ENCODE measurements at places on chromosomes 12 and 14.
A peak's percentile ranks its signal among the peaks of the same experiment; 100 is the strongest.

DNA sequence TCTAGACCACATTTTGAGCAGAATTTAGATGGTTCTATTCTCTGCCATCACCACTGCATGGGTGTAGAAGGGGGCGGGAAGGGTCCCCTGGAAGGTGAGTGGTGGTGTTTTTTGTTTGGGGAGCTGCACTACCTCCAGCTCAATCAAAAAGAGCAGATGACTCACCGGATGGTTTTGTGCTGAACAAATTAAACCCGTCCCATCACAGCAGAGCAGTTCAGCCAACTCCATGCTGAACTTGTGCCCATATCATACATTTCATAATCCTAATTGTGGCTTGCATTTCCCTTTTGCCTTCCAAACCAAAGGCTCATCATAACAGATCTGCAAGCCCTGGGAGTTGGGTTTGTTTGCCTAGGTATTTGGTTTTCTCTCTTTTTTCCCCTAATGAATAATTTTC, 53.0 kb upstream of the RPH3A start:
- DNase-seq, result no peak

GRCh38 chr12:91918431-91918830, 227.2 kb downstream of the BTG1 start:
- DNase-seq, result no peak

GRCh38 chr12:120841525-120841924, 62.6 kb downstream of the SPPL3 start:
- DNase-seq, result no peak

DNA sequence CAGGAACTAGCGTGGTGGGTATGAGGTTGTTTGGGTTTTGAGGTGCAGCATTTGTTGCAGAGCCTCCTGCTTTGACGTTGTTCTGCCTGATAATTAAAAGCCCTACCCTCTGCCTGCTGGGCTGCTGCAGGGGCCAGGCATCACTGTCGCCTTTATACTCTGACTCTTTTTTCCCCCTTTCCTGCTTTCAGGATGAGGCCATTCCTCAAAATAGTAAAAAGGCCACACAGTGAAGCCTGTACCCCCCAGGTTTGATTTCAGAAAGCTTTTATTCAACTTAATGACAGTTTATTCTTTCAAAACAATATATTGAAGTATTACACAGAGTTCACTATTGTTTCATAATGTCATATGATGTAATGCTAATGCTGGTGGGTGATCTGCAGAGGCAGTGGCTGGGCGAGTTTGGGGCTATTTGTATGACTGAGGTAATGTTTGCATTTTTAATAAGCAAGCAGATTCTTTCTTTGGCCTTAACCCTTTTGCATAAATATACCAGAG, 9.1 kb downstream of the BORCS5 start:
- no peak for DNase-seq

- DNase-seq, result no peak
Observed at GRCh38 chr12:52929538-52929937, 19.4 kb upstream of the KRT18 start.

- no peak for DNase-seq
Observed at GRCh38 chr12:121634836-121635235, 8.5 kb downstream of the ORAI1 start.

GRCh38 chr12:32159925-32160324, 53.3 kb downstream of the BICD1 start:
- DNase-seq, result no peak

DNA sequence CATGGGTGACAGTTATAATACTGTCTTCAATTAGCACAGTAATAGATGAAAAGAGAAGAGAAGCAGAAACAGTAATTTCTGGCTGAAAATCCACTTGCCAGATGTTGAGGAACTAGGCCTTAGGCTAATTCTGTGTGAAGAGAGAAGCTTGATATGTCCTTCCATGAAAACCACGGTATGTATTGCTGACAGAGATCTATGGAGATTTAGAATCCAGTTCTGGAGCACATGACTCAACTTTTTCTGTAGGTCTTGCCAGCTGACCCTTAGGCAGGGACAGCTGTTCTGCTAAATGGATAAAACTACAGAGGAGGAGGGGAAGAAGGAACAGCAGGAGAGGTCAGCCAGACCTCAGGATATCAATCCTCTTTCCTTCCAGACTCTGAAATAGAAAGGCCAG, 211.5 kb downstream of the PRKD1 start:
- no peak for DNase-seq

DNA sequence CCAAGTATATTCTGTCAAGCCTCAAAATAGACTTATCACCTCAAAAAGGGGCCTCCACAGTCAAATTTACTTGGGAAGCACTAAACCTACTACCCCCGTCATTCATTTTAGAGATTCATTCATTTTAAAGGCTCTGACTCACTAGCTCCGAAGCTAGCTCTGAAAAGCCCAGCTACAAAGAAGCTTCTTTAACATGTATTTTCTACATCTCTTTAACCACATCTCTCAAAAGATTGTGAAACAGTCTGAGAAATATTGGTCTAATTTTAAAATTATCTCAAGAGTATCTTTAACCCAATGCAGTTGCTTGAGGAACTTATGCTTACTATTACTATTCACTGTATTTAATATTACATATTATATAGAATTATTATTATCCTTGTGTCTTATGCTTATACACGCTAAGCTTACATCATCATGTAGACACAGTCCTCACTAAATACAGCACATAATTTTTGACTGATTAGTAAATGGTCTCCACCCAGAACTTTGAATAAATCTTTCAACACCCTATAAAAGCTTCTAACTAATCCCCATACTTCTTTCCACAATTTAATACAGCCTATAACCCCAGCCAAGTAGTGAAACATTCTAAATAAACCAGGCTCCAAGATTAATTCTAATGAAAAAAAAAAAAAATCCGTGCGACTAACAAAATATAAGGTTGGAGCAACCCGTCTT, 7.8 kb downstream of the NT5DC3 start:
- DNase-seq, result no peak

- DNase-seq, result no peak
Observed at GRCh38 chr14:89750281-89750755, 204.2 kb downstream of the EFCAB11 start.

DNA sequence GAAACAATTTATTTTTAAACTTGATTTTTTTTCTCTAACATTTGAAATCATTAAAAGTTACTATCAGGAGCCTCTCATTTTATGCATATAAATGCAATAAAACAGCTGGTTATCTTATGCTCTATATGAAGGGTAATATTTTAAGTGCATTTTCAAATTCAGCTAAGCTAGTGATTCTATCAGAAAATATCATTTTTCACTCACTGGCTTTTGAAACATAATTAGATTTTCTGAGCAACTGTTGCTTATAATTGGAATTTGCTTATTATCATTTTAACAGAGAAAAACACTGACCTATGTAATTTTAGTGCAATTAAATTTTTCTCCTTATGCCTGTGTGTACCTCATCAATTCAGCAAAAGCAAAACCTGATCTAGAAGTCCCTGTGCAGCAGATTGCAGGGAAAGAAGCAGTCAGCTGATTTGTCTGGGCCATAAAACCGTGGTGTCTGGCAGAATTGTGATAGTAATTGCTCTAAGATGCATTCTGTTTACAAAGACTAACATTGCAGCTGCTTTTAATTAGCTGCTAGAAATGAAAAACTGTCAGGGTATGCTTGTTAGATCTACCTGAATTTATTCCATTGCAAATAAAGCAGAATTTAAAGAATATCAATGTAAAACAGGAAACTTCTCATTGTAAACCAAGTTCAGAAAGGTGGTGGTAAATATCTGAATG, 75.0 kb downstream of the BICD1 start:
- no peak for DNase-seq

- peak; percentile 77 for DNase-seq
Observed at GRCh38 chr12:122421821-122422729, at the start of gene CLIP1. CLIP1 (minus strand) TSS chr12:122422669; CDS start chr12:122380452, 42,217 bp downstream.

DNA sequence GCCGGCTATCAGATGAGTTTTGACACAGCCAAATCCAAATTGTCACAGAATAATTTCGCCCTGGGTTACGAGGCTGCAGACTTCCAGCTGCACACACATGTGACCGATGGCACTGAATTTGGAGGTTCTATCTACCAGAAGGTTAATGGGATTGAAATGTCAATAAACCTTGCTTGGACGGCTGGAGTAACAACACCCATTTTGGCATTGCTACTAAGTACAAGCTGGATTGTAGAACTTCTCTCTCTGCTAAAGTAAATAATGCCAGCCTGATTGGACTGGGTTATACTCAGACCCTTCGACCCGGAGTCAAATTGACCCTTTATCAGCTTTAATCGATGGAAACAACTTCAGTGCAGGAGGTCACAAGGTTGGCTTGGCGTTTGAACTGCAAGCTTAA, 100.2 kb upstream of the EVL start:
- DNase-seq, result no peak

DNA sequence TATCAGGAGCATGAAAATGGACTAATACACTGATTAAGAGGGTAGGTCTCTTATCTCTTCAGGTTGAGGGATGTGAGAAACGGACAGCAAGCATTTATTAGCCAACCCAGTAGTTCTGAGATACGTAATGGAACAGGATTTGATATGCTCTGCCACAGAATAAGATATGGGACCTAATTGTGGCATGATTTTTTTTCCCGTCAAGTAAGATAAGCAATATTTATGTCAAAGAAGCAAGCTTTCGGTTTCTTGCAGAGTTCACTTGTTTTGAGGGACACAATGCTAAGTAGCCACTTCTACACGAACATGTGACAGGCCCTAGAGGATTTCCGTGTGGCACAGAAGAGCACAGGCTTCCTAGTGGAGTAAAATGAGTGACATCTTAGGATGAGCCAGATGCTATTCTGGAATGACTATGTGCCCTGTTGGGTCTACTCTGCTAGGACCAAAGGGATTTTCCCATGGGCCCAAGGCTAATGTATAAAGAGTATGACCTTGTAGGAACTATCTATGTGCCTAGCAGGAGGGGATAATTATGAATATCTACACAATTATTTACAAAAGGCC, 57.9 kb downstream of the SLC38A1 start:
- DNase-seq, result peak; percentile 18

DNA sequence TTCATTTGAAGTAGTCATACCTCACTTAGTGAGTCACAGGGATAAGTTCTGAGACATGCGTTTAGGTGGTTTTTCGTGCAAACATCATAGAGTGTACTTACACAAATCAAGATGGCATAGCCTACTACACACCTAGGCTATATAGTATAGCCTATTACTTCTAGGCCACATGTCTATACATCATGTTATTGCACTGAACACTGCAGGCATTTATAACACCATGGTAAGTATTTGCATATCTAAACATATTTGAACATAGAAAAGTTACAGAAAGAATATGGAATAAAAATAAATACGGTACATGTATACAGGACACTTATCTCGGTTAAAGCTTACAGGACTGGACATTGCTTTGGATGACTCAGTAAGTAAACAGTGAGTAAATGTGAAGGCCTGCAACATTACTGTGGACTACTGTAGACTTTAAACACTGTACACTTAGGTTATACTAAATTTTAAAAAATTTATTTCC, 670.6 kb downstream of the SLC16A7 start:
- no peak for DNase-seq

- no peak for DNase-seq
Observed at GRCh38 chr12:55842681-55843429, at the start of gene MMP19. MMP19 (minus strand) TSS chr12:55842936; CDS start chr12:55842830, 106 bp downstream.

DNA sequence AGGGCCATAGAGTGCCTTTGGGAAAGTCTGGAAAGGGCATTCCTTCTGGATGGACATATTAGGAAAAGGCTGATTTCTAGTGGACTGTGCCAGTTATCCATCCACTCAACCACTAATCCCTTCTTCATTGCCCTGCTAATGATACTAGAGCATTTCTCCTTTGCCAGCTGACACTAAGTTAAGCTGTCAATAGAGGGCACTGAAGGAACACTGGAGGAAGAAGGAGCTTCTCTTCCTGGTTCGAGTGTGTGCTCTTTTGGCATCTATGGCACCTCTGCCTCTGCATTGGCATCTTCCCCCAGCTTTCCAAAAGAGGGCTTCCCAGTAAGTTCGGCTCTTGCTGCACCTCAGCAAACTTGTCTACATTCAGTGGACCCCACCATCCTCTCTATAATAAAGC, 165.4 kb downstream of the DERA start:
- DNase-seq, result no peak

DNA sequence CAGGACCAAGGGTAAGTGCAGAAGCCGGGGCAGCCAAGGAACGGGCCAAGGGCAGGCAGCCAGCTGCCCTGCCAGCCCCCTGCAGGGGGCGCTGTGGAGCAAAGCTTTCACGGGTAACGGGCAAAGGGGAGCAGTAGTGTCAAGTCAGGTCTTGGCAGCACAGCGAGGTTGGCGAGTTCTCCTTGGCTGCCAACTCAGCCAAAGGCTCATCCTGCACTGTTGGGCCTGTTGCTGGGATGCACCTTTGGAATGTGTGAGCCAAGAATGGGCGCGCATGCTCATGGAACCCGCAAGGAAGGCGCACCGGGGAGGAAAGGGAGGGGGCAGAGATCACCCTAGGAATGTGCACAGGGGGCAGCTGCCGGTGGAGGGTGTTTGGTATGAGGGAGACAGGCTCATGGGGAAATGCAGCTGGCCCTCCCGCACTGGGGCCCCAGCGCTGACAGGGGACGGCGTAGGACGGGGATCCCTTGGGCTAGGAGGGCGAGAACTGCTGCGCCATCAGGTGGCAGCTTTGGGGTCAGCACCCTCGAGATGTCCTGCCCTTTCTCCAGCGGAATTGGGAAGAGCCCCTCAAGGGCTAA, 138.0 kb downstream of the ASCL4 start:
- DNase-seq, result peak; percentile 85

DNA sequence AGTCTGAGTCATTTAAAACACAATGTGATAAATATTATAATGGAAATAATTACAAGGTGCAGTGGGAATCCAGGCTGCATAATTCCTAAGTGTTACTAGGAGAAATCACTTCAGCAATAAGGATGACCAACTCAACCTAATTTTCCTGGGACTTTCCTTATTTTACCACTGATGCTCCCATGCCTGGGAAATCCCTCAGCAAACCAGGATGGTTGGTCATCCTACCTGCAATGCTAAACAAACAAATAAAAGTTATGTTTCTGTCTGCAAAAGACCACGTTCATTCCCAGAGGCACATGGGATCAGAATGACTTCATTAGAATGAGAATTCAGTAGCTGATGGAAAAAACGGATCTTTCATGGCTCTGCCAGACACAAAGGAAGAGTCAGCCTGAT, 130.8 kb upstream of the RAP1B start:
- no peak for DNase-seq

DNA sequence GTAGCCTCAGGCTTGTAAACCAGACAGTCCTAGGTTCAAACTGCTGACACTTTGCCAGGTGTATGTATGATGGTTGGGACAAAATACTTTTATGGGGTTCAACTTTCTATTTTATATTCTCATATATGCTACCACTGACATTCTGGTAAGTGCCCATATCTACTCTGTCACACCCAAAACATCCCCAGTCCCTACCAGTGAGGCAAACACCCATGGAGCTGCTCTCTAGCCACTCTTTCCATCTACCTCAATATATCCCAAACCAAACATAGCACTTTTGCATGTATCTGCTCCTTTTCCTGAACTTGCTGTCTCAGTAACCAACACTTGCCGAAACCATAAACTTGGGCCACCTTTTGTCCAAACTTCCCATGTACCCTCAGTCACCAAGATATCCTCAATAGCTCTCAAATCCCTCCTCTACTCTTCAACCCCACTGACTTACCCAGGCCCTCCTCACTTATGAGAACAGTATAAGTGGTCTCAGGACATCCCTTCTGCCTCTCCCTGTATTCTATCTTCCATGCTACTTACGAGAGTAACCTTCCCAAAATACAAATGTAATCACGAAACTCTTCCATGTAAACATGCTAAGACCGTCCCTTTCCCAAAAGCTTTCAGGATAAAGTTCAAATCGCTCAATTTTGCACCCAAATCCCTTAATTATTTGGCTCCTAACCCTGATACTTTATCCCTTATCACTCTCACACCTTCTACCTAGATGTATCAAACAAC, 3.6 kb downstream of the GALC start:
- DNase-seq, result no peak
